ENCODE measurements at places on chromosomes 5 and 9. TPM values are rescaled to one million over a fixed set of nuclear protein-coding genes. Genes with fewer than 3 reads are reported as not detected.

The MTX3 gene
- total RNA-seq = 6.9 TPM

The SPINK5 gene
- not detected for total RNA-seq

The ORM2 gene
- not detected for total RNA-seq

The PRDM9 gene
- not detected for total RNA-seq

The PCDHGA9 gene
- total RNA-seq = 0.04 TPM

The PPP2R2B gene
- 0.12 TPM for total RNA-seq

The TMEM174 gene
- not detected for total RNA-seq

The OLFM1 gene
- total RNA-seq = 9.6 TPM

The MLLT3 gene
- 15.3 TPM for total RNA-seq

The CXCL14 gene
- 0.14 TPM for total RNA-seq

The SREK1IP1 gene
- total RNA-seq = 10.0 TPM

The PCDHA1 gene
- 0.20 TPM for total RNA-seq

The F2RL1 gene
- total RNA-seq = 281 TPM

The MCTP1 gene
- 7.5 TPM for total RNA-seq

The IL5 gene
- not detected for total RNA-seq

The TUSC1 gene
- 8.7 TPM for total RNA-seq

The FBXL7 gene
- total RNA-seq = 1.3 TPM

The HSD17B3 gene
- total RNA-seq = 0.17 TPM

The C9orf153 gene
- not detected for total RNA-seq

The GRIA1 gene
- not detected for total RNA-seq

The FOXD4 gene
- 0.56 TPM for total RNA-seq

The MUSK gene
- not detected for total RNA-seq

The FREM1 gene
- not detected for total RNA-seq

The PCDH12 gene
- total RNA-seq = not detected

The ANGPTL2 gene
- 0.06 TPM for total RNA-seq

The UBE2QL1 gene
- 0.15 TPM for total RNA-seq

All from A549 treated with RU486 at 1 μM for 4 hours (cell line).